Activated naive CD4-positive, alpha-beta T cell treated with Interleukin-2 at 50 U/mL for 16 hours (primary cell): ENCODE measurements at places on chromosomes 12 and 14.

- DNase-seq: no peak
These were observed 96.1 kb upstream of the GRIP1 start for GRCh38 chr12:66774929-66775328.

DNA sequence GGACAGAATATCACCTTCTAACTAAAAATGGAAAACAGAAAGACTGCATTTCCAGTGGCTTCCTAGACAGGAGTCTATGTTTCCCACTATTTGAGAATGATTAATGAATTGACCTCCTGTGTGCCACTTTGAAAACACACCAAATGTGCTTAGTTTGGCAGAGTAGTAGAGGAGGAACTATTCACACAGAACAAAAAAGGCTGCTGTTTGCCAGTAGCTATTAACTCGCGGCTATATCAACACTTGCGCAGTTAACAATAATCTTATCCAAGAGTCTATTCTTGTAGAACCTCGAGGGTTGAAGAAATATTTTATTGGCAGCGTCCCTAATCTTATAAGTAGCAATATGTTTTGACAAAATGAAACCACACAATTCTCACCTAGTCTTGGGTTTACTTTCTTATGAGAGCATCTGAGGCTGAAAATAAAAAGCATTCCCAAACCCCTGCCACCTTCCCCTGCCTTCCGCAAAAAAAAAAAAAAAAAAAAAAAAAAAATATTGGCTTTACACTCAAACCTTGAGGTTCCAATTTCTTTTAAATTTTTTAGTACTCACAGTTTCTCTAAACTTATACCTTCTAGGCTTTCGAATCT is 127.3 kb upstream of the FLRT2 start:
- DNase-seq: no peak

DNA sequence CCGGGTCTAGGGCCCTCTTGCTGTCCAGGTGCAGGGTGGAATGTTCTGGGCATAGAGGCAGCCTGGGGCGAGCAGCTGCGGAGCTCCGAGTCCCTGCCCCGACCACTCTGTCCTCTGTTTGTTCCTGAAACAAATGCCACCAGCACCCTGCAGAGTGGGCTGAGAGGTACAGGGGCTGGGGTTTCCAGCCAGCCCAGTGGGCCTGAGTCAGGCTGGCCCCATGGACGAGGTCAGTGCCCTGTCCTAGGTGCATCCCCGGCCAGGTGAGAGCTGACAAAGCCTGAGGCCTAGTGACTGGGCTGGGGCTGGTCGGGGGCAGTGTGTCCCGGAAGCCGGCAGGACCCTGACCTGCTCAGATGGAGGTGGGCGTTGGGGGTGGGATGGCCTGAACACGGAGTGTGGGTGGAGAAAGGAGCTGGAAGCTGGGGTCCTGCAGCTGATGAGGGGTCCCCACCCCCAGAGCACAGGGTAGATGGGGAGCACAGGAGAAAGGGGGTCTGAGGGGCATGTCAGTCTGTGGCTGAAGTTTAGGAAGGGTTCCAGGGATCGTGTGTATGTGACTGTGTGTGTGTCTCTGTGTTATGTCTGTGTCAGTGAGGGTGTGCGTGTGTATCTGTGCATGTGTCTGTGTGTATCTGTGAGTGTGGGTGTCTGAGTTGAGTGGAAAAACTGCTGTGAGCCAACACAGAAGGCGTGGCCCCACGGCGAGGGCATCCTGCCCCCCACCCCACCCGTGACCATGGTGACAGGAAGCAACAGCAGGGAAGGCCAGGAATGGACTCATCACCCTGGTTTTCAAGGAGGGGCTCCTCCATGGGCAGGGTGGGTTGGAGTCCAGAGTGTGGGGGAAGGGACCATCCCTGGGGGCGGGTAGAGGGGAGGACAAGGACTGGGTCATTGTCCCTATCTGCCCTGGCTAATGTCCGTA is 2.4 kb upstream of the CRIP1 start:
- DNase-seq: peak; percentile 64

DNA sequence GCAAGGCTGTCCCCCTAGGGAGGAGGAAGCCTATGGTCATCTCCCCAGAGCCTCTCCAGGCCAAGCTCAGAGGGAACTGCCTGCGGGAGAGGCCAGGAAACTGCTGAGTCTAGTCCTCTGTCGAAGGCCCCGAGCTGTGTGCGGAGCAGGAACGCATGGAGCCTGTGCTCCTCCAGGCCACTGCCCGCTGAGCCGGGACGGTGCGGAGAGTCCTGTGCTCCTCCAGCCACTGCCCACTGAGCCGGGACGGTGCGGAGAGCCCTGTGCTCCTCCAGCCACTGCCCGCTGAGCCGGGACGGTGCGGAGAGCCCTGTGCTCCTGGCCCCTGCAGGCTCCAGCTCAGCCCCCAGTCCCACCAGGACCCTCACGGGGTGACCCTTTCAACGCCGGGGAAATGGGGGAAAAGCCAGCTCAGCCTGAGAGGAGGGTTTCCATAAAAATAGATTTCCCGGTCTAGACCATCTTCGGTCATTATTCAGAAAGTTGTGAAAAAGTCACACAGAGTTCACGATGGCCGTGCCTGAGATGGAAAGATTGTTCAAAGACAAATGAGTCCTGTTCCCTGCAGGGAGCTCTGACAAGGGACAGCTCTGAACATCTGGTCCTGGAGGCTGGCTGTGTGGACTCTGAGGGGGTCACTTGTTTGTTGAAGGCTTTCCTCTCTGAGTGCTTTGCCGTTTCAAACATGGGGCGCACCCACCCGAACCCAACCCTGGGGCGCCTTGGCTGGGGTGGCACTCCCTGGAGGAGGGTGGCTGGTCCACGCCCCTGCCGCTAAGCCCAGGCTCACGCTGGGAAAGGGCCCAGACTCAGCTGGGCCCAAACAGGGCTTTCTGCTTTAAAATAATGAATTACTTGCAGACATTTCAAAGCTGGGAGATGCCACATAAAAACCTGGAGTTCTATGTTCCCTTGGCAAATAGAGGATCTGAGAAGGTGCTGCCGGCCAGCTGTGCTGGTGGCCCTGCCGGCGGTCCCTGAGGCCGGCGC is 85.5 kb downstream of the ADGRD1 start:
- DNase-seq: no peak

- no peak for DNase-seq
These were observed 20.8 kb upstream of the CDK17 start for GRCh38 chr12:96421014-96421413.

GRCh38 chr12:110115675-110116074 is 8.5 kb upstream of the IFT81 start:
- DNase-seq: no peak

GRCh38 chr14:89626233-89626806 is 209.3 kb upstream of the FOXN3 start:
- no peak for DNase-seq

DNA sequence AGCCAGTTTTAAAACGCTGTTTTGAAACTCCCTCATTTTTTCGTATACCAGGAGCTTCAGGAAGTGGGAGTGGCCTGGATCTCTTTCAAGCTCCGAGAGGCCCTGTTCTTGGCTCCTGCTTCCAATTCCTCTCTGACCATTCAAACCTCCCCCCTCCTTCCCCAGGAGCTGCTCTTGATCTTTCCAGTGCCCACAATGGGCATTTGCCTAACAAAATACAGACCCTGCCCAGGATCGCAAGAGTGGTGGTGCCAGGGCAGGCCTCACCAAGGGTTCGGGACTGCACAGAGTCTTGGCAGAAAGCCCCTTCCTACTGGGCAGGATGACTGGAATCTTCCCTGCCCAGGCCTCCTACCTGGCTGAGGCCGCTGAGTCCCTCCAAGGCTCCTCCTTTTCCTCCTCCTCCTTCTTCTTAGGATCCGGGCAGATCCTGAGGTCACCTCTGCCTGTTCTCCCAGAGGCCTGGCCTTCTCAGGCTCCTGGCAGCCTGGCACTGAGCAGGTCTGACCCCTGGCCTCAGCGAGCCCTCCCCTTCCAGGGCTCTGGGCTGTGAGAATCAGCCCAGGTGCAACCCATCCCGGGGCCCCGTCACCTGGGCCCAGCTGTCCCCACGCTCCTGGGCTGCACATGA is 46.9 kb upstream of the NOS1 start:
- DNase-seq: no peak

GRCh38 chr14:95480109-95480886 is 36.2 kb downstream of the SYNE3 start:
- DNase-seq: peak; percentile 56

- DNase-seq: no peak
These were observed 22.3 kb upstream of the PLXNC1 start for GRCh38 chr12:94126067-94126466.

DNA sequence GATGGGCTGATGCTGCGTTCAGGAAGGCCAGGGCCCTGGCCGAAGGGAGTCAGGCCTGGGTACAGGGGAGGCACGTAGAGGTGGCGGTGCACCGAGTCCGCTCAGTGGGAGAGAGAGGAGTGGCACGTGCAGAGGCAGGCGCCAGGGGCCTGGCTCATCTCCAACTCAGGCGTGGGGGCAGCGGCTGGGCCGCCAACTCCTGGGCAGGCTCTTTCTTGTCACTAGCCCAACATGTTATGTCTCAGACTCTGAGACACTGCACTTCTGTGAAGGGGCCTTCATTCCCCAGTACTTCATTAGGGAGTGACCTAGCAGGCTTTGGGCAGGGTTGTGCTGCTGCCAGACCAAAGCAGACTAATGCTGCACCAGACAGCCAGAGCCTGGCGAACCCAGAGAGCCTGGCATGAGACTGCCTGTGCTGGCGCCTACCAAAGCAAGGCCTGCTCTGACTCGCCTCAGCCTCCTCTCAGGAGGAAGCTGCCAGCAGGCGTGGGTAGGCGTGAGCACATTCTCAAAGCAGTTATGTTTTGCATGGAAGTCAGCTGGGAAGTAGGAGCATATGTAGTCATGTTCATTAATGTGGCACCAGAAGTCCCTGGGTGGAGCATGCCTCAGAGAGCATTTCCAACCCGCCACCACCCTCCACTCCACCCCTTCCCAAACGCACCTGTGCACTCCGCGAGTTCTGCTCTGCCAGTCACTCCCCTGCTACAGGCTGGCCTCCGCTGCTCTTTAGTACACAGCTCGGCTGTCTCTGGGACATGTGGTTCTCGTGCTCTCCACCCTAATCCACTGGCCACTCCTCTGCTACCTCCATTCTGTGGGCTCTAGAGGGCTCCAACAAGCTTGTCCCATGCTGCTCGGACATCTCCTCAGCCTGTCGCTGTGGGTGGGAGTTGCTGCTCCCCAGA is 9.7 kb downstream of the CKB start:
- no peak for DNase-seq

DNA sequence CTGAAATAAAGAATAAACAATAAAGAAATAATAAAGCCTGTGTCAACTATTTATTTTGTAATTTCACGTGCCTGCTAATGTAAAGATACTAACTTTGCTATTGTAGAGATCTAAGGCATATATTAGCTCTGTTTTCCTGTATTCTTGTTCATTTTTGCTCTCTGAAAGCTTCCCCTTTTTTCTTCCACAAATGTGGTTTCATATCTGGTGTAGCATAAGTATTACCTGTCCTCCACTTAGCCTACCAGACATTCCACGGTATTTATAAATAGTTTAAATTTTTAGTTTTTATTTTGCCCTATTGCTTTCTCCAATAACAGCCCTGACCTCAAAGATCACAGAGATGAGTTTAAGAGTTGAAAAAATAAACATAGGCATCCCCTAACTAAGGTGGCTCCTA is 92.6 kb upstream of the ATP2B1 start:
- DNase-seq: no peak

DNA sequence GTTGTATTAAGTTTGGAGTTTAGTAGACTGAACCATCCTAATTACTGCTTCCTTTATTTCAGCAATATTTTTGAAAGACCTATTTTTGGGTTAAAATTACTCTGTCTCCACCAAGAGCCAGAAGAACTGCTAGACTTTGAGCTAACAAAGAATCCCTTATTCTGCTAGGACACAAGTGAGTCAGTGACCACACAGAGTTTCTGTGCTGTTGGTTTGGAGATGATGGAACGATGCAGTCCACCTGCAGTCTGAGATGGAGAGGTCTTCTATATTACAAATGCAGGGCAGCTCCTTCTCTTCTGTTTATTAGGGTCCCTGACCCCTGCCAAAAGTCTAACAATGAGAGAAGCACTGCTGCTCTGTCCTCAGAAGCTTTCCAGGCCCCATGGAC is 6.7 kb upstream of the STXBP6 start:
- DNase-seq: no peak

DNA sequence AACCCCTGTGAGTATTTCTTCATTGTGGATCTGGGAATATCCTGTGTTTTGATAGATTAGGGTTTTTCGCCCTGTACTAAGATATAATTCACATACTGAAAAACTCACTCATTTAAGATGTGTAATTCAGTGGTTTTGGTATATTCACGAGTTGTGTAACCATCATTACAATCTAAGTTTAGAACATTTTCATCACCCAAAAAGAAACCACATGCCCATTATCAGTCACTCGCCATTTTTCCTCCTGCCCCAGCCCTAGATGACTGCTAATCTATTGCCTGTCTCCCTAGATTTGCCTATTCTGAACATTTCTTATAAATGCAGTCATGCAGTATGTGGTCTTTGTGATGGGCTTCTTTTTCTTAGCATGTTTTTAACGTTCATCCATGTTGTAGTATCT is 67.9 kb upstream of the ATF1 start:
- no peak for DNase-seq

GRCh38 chr14:65993103-65993502 is 493.1 kb upstream of the CCDC196 start:
- DNase-seq: no peak

DNA sequence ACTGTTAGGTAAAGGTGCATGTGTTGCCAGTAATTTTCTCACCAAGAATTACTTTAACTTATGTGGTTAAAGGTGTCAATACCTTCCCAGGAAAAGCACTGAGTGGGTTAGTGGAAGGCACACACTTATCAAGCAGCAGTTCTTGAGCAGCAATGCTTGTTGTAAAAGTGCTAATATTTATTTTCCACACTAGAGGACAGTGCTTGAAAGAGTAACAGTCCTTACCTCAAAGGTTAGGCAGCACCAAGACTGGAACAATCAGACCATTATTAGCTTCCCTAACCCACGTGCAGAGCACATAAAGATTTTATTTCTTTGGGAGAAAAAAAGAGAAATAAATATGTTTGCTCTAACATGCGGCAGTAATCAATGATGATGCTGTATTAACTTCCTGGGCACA is 48.8 kb upstream of the KRR1 start:
- no peak for DNase-seq

- no peak for DNase-seq
These were observed 152.4 kb upstream of the TMCC3 start for GRCh38 chr12:94802796-94803195.

GRCh38 chr12:93587611-93588010 is 15.1 kb downstream of the SOCS2 start:
- no peak for DNase-seq

DNA sequence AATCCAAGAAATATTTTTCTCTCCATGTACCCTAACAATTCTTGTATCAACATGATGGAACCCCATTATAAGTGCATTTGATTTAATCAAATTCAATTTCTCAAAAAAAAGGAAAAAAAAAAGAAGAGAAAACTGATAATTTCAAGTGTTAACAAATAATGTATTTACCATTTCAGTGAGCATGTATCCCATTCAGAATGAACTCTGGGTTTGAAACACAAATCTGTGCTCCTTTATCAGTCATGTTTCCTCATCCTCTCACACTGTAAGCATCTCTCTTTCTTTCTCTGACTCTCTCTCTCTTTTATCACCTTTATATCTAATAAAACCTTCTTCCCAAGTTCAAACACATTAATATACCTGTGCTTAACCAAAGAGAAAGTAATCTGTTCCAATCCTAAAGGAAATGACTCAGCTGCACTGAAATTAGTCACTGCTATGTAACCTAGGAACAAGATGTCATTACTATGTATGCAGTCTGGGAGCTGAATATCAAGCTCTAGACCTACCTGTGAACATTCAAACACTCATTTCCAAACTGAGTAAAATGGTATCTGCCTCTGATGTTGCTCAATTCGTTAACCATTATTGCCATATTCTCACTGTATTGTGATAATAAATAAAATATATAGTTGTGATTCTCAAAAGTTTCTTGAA is 135.0 kb upstream of the LRIG3 start:
- no peak for DNase-seq
